Activated CD4-positive, alpha-beta T cell treated with anti-CD3 and anti-CD28 coated beads for 48 hours (primary cell): ENCODE measurements at places on chromosomes 12 and 14.
A peak's percentile ranks its signal among the peaks of the same experiment; 100 is the strongest.

GRCh38 chr12:123058481-123058880 lies 78.0 kb downstream of the ARL6IP4 start:
- DNase-seq = no peak

GRCh38 chr14:81125536-81125935 lies 95.2 kb downstream of the GTF2A1 start:
- DNase-seq = no peak

DNA sequence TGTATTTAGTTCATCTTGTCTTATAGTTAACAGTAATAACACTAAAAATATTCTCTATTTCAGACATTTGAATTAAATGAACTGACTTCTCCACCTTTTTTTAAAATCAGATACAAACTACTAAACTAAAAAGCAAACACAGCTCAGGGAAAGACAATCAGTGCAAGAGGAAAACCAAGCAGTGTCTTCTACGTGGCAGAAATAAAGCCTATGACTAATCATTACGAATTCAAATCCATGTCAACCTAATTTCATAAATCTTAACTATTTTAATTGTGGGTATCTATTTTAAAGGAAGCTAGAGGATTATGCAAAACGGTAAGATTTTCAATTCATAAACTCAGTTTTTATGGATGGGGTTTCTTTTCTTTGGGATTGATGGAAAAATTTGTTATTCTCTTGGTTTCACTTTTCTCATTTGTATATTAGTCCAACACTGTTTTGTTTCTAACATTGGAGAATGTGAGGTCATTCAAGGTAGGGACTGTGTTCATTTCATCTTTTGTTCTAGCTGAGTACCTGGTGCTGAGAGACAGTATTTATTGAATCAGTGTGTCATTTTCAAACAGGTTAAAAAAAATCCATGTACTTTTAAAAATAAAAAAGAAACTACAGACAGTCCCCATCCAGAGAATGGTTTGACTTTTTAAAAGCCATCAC lies 12.8 kb upstream of the PALS1 start:
- DNase-seq = no peak

- DNase-seq = peak; percentile 42
Observed at GRCh38 chr12:47903151-47903611, 1.6 kb downstream of the VDR start.

DNA sequence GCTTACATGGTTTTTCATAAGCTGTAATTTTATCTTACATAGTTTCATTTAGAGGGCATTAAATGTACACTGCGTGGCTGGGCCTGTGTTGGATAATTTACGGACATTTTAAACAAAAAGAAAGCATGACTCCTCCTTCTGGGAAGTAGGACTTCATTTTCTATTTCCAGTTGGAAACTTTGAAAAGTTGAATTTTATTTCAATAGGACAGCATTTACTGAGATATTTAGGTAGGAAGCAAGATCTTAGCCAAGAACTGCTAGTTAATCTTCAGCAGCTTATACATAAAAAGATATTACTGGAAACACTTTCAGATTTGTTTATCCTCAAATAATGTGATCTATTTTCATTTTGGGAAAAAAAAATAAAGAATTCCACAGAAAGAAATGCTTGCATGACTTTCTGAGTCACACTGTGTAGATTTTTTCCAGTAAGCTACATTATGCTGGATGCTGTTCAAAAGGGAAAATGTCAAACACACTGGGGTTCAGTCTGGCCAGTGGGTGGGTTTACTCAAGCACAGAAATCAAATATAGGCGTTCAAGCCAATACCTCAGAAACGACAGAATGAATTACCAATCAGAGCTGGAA lies 239.4 kb upstream of the KRR1 start:
- DNase-seq = no peak

GRCh38 chr14:35393826-35394225 lies 10.7 kb downstream of the NFKBIA start:
- no peak for DNase-seq

DNA sequence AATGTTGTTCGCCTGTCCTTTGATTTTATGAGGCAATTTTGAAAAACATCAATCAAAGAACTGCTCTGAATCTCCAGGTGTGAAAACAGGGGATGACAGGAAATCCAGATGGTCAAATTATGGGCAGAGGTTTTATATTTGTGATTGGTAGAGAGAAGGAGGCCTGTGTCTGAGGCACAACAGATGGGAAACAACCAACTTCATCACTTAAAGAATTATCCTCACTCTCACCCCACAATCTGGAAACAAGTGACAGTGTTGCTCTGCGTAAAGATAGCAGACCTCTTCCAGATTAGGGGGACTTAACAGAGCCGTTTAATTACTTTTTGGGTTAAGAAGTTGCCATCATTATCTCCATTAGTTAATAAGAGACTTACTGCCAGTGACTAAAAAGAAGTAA lies 64.1 kb upstream of the EGLN3 start:
- DNase-seq = no peak

GRCh38 chr12:130592641-130593040 lies 123.5 kb downstream of the RIMBP2 start:
- no peak for DNase-seq
